Left colon (tissue), 2 donors: ENCODE measurements at places on chromosomes 2 and 18. TPM values are rescaled to one million over a fixed set of nuclear protein-coding genes. Genes with fewer than 3 reads are reported as not detected.

Gene TYW5
- total RNA-seq, result 6.0 TPM

Gene DARS1
- 41.7 TPM for total RNA-seq

Gene TXNDC2
- not detected for total RNA-seq

DNA sequence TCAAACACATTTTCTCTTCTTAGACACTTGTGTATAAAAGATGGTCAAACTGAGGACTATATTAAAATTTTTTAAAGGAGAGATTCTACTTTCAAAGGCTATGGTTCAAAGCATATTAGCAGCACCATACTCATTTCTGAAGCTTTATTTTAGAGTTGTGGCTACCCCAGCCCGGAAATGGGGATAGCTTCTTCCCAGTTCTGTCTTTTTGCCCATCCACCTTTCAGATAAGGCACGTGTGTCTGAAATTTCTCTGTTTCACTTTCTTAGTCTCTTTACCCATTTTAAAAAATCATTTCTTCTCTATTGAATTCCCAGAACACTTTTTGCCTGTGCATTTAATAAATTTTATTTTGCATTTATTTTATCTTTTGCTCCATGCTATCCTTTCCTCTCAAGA is 431.5 kb downstream of the RNF144A start:
- DNase-seq, result no peak

- DNase-seq, result no peak
Observed at GRCh38 chr2:39171621-39172020, 50.8 kb upstream of the SOS1 start.

GRCh38 chr2:222000326-222000725 is 298.5 kb downstream of the PAX3 start:
- no peak for DNase-seq

- DNase-seq, result no peak
Observed at GRCh38 chr2:240439698-240440151, 4.3 kb downstream of the GPC1 start.

GRCh38 chr2:65576861-65577601 is 144.6 kb upstream of the SPRED2 start:
- DNase-seq, result no peak
